ENCODE measurements at places on chromosomes 1 and 21.
A peak's percentile ranks its signal among the peaks of the same experiment; 100 is the strongest.

DNA sequence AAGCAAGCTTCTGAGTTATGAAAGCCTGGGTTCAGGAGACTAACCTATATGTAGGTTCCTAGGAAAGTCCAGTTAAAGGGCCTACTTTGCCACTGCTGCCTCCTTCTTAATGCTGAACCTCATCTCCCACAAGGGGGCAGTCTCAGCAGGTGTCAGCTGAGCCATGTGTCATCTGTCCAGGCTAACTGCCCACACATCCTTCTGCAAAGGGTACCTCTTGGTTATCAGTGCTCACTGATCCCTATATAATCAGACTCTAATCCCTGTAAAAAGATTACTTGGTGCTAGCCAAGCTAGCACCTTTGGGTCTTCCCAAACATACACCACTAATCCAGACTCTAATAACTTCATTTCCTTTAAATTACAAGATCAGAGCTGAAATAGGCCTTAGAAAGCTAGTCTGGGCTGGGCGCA, 9.0 kb downstream of the PRDX1 start:
- DNase-seq: peak; percentile 61

GRCh38 chr1:168408884-168409283, 128.2 kb downstream of the TBX19 start:
- peak; percentile 95 for DNase-seq

DNA sequence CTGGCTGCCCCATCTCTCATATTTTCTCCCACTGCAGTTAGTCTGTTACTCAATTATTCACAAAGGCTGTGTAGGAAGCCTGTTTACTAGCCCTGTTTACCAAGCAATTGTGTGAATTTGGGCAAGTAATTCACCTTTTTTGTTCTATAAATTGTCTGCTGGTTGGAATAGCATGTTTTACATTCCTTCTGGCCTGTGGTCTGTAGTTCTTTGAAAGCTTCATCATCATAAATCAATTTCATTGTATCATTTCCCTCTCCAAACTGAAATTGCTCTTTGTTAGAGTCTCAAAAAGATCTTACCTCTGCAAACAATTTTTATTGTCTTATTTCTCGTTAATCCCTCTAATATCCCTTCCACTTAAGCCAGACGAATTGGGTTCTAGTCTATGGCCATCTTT, 1059.5 kb upstream of the ADGRL4 start:
- DNase-seq: no peak

DNA sequence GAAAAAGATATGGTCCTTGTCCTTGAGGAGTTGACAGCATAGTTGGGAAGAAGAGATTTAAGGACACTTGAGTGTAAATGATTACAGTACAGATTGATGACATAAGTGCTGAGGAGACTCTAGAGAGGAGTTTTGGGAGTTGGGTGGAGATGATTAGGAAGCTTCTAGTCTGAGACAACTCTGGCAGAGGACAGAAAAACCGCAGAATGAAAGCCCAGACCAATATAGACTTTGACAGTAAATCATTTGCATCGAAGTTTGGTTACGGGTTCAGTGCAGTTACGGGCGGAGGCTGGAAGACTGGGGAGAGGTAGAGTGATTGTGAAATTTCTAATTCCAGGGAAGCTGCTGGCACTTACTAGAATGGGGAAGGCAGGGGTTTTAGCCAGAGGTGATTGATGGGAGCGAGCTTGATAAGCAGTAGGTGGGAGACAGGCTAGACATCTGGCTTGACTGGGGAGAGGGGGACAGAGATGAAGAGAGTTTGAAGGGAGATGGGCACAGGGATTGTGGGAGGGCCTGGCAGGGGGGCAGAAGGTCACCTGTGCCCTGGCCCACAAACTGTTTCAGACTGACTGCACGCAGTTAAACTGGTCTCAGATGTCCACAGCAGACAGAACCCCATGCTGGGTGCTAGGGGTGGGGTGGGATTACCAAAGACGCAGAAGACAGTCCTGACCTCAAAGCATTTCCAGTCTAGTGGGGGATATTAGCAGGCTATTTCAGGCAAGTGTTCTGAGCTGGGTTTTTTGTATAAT, 20.1 kb downstream of the SH2D2A start:
- no peak for DNase-seq

GRCh38 chr1:164648636-164649035, 89.7 kb downstream of the PBX1 start:
- no peak for DNase-seq

- peak; percentile 38 for DNase-seq
Measured at GRCh38 chr1:9494936-9495758, 44.1 kb upstream of the SLC25A33 start.

DNA sequence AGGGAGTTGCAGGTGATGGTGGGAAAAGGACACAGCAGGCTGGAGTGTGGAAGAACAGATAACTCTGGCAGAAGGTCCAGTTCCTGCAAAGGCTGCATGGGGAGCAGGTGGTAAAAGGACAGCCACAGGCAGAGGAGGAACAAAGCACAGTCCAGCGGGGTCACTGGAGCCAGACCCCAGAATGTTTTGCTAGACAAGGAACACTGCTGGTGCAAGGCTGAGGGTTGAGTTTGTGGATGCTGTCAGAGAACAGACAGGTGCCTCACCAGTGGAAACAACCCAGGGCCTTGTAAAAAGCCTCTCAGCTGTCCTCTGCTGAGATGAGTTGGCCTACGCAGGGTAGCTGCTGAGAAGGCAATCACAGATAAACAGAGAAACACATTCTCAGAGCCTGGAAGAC, 101.7 kb downstream of the SSBP3 start:
- no peak for DNase-seq

DNA sequence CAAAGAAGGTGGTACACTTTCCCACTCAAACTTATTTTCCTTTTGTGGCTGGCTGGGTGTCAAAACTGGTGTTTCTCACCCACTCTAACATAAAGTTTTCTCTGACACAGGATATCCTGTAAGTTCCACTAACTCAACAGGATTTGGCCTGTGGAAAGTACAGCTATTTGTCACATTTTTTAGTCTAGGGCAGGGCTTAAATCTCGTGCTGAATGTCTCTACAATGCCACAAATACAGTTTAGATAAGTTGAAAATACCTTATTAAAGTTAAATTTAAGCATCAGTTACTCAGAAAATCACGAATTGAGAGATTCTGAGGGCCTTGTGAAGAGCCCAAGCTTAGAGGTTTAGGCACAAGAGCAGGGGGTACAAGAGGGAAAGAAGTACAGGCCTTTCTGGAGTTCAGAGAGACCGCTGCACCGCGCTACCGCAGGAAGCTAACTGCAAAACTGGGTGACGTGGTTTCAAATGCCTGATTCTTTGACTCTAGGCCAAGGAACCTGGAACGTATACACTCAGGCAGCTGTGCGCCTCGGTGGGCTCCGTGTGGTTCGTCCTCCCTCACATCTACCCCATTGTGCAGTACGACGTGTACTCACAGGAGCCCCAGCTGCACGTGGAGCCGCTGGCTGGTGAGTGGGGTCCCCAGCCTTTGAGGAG, 23.4 kb upstream of the PWP2 start:
- DNase-seq: no peak

DNA sequence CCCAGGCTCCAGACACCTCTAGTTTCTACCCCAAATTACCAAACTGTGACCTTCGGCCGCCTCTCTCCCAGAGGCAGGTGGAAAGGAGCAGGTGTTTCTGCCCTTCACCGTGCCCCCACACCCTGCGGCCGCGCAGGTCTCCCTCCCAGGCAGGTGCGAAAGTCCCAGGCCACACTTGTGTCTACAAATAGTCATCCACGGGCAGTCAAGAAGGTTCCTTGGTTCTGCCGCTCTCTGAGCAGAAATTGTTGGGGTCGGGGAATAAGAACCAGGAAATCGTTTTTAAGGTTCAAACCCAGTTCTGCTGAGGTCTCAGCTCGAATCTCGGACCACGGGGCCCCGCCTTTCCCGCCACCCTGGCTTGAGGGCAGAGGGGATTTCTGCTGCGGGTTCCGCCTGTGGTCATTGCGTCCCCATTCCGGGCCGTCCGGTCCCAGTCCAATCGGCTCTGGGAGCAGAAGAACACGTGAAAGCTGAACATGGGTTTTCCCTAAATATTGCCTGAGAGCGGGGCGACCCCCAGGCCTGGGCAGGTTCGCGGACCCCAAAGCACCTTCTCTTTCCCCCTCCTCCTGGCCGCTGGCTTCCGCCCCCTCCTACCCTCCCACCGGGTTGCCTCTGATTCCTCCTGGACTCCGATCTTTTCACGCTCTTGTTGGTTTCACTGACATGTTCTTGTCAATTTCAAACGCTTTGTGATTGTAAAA, 1.2 kb upstream of the ATF3 start:
- no peak for DNase-seq

GRCh38 chr1:165152727-165153126, 203.8 kb downstream of the LMX1A start:
- DNase-seq: no peak

DNA sequence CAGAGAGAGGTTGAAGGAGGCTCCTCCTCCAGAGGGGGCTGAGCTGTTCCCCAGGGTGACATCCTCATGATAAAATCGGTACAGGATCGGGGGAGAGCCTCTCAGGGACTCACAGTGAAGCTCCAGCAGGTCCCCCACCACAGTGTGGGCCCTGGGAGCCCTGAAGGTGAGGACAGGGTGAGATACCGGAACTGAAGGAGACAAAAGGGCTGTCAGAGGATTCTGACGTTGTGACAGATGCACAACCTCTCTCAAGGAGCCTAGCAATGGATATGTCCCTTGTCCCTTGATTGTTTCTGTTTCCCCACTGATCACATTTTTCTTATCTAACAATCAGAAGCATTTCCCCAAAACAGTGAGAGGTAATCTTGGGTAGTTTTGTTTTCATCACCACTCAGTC, 5.2 kb downstream of the FCRL3 start:
- DNase-seq: no peak

DNA sequence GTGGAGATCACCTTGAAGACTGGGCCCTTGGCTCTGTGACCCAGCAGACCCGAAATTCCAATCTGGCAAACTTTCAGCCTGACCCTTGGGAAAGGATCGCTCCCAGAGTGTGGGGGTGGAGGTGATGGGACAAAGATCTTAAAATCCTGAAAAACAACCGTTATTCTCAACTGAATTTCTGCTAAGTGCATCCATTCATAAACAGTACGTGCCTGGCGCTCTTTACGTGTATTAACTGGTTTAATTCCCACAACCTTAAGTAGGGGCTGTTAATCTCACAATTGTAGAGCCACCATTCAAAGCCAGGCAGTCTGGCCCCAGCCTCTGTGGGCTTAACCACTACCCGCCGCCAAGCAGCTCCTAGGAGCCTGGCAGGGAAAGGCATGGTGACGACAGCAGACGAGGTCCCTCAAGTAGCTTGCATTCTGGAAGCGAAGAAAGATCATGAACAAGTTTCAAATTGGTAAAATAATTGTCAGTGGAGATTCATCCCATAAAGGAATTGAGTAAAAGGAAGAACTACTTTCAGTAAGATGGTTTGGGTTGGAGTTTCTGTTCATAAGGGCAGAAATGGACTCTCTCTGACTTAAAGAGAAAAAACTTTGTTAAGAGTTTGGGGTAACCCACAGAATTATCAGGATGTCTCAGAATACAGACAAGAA, 11.4 kb upstream of the RGS16 start:
- no peak for DNase-seq

DNA sequence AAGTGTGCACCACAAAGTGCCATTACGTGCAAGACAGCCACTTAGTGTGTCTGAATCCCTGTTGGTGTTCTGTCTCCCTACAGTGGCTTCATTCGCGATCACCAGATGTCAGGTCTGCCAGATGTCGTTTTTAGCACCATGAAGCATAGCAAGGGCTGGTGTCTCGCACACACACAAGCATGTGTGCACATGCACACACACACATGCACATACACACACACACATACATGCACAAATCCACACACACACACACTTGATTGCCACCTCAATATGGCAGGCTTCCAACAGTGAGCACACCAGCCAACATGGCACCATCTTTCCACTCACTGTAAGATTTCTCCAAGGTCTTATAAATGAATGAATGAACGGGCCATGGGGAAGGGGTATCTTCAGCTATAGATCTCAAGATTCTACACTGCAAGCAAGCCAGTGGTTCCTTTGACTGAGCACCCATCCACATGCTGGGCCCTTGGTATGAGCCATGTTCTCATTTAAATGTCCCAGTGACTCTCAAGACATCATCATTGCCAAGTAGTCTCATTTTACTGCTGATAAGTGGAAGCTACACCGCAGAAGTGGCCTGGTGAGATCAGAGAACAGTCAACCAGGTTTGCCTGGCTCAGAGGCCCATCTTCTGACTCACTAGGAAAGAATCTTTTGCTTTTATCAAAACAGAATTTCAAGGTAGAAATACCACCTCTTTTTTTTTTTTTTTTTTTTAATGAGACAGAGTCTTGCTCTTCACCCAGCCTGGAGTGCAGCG, 84.9 kb downstream of the SIM2 start:
- peak; percentile 90 for DNase-seq

DNA sequence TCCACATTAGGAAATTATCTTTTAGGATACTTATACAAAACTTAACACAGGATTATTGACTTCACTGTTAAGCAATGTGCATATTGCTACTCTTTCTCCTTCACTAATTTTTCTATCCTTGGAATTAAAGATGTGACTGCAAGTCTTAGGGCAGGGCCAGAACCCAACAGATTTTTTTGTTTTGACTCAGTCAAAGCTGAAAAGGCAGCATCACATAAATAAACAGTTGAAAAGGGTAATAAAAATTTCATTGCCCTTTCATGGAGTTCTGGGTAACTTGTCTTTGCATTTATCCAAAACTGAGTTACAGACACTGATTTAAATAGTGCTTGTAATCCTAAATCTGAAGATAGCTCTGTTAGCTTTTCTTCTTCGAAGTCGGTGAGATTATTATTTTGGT, 1.9 kb upstream of the TMEM35B start:
- DNase-seq: no peak

GRCh38 chr21:41152147-41152546, 15.8 kb upstream of the BACE2 start:
- no peak for DNase-seq

DNA sequence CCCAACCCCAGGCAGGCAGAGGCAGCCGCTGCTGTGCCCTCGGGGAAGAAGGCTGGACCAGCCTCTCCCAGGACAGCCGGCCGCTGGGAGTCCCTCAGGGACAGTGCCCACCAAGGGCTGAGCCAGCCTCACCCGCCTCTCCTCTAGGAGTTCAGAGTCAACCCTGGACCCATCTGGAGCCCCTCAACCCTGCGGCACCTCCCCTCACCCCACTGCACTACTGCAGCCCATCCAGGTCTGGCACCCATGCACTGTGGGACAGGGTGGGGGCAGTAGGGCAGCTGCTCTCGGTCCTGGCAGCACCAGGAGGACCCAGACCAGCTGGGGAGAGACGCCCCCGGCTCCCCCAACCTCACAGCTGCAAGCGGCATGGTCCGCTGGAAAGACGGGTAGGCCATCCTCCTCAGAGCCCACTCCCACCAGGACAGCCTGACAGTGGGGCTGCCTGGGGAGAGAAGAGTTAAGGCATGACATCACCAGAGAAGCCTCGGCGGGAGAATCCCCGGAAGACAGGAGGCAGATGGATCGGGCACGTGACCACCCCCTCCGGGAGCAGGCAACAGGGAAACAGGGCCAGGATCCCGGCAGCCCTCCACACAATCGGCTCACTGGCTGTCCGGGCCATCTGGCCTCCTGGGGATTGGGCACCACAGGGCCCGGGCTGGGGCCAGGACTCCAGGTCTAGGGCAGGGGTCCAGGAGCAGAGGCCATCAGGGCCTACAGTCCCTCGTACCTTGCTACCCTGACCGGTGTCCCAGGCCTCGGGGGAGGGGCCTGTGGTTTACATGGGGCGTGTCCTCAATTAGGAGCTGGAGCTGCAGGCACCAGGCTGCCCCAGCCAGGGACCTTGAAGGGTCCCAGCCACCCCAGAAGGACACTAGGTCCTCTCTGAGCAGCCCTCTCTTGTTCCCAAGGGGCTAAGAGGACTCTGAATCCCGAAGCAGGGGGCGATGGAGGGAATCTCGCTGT, 3.1 kb downstream of the ACAP3 start:
- DNase-seq: no peak

Measured in HCT116 (cell line).